ENCODE measurements at places on chromosomes 5 and 9.

DNA sequence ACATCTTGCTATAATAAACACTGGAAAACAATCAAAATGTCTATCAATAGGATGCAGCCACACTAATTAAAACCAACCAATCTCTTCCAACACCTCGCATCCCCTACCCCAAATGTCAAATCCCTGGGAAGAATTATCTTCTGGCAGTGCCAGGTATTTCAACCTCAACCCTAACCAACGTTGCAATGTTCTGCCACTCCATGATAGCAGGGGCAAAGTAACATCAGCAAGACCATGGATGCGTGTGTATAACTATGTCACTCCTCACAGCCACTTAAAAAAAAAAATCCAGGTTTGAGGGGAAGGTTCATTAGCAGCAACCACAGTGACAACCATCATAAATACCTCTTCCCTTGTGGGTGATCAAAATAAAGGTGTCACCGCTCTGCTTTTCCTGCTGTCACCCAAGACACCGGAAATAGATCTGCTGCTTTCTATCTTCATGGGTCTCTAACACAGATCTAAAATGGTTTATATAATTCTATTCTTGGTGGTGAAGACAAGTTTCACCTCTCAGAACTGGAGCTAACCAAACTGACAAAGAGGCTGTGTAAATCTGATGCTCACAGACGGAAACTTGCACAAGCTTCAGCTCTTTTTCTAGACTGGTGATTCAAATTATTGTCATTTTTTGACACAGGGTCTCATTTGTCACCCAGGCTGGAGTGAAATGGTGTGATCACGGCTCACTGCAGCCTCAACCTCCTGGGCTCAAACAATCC is 9.9 kb downstream of the HSPA9 start:
- DNase-seq: no peak

DNA sequence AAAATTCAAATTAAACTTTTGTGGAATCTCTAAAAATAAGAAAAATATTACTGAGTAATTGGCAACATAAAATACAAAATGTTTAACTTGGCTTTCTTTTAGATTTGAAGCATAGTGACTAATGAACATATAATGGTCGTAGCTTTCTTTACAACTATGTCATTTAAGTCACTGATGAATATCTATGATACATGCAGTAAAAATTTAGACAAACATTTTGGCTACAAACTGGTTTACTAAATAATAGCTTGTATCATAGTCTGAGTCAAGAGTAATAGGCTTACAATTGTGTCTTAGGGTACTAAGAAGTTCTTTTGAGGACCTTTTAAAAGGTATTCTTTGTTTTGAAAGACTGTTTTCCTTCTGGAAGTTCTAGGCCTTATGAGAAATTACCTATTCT is 2.0 kb upstream of the APC start:
- no peak for DNase-seq

GRCh38 chr5:113226116-113226736 is 208.6 kb downstream of the TSSK1B start:
- no peak for DNase-seq

- no peak for DNase-seq
Measured at GRCh38 chr9:88580961-88581360, 46.0 kb downstream of the NXNL2 start.

DNA sequence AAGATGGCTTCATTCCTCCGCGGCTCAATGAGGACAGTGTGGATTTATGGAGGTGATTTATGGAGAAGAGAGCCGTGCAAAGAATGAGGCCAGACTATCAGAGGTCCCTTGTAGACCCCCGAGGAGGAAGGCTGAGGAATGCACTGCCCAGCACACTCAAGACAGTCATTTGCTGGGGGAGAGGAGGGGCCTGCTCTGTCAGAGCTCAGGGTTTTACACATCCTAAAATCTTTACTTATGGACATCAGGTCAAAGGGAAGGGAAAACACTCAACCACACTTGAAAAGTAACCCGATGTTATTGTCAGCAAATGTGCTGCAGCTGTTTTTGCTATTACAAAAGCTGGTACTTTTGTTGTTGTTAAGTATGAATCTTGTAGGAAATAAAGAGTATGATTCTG is 289.5 kb downstream of the SLIT3 start:
- no peak for DNase-seq

DNA sequence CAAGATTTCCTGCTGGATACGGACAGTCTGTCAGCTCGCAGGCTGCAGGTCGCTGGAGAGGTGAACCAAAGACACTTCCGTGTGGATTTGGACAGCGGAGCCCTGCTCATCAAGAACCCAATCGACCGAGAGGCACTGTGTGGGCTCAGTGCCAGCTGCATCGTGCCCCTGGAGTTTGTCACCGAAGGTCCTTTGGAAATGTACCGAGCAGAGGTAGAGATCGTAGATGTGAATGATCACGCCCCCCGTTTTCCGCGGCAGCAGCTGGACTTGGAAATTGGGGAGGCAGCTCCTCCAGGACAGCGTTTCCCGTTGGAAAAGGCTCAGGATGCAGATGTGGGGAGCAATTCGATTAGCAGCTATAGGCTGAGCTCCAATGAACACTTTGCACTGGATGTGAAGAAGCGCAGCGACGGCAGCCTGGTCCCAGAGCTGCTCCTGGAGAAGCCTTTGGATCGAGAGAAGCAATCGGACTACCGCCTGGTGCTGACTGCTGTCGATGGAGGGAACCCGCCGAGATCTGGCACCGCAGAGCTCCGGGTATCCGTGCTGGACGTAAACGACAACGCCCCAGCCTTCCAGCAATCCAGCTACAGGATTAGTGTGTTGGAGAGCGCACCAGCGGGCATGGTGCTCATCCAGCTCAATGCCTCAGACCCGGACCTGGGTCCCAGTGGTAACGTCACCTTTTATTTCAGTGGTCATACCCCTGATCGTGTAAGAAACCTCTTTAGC is 658 bp downstream of the PCDHGC4 start:
- no peak for DNase-seq

DNA sequence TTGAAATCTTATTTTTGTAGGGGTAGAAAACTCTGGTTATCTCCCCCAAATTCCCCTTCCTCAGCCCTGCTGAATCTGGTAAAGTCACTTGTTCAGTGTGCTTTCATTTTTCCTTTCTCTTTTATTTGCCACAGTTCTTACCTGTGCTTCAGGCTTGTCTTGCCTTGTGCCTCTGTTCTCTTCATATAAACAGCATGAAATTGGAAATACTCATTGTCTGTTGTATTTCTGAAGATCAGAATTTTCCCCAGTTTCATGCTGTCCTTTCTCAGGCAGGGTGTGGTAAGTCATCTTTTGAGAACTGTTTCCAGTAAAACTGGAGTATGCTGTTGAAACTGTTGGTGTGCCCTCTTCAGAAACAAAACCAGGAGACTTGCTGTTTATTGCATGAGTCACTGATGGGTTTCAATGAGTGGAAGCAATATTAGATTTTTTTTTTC is 7.0 kb downstream of the PAM start:
- DNase-seq: no peak

- DNase-seq: no peak
Measured at GRCh38 chr5:103598997-103599566, 36.5 kb upstream of the NUDT12 start.

- DNase-seq: no peak
Measured at GRCh38 chr5:135951807-135952206, 3.0 kb downstream of the LECT2 start.

Data from hematopoietic multipotent progenitor cell treated with erythropoietin and hydrocortisone succinate and interleukin-3 and kit ligand, for 17 days (in vitro differentiated cells).